ENCODE measurements at places on chromosomes 6 and 20.

DNA sequence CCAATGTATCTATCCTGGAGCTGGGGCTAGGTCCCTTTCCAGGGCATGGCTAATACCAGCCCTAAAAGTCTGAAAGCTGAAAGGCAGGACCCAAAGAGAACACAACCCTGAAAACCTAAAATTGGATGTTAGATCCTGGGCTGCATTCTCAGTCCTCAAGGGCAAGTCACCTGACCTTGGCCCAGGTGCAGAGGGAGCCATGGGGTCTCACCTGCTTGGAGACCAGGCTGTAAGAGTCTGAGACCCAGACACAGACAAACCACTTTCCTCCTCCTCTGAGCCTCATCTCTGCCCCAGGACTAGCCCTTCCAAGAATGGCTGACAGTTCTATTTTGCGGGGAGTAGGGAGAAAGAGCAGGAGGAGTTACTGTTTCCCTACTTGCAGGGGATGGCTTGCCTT, 60.0 kb downstream of the EFCAB8 start:
- no peak for DNase-seq

GRCh38 chr6:127570739-127571389, 6.1 kb upstream of the C6orf58 start:
- DNase-seq, result no peak

GRCh38 chr6:13760307-13761304, 49.0 kb upstream of the RANBP9 start:
- DNase-seq, result no peak

- DNase-seq, result no peak
These were observed 51.1 kb upstream of the SLC24A3 start for GRCh38 chr20:19161336-19161735.

- no peak for DNase-seq
These were observed 156.8 kb upstream of the GRIK2 start for GRCh38 chr6:101236709-101237108.

- DNase-seq, result no peak
These were observed 82.6 kb downstream of the SERAC1 start for GRCh38 chr6:158085261-158086053.

GRCh38 chr6:4383910-4384638, 248.7 kb upstream of the ECI2 start:
- no peak for DNase-seq

- no peak for DNase-seq
These were observed 44.8 kb upstream of the BCLAF1 start for GRCh38 chr6:136334465-136334846.

- no peak for DNase-seq
These were observed 30.3 kb downstream of the JAG1 start for GRCh38 chr20:10643560-10643873.
